ENCODE measurements at places on chromosomes 6 and 20. TPM values are rescaled to one million over a fixed set of nuclear protein-coding genes. Genes with fewer than 3 reads are reported as not detected.

Gene DOK5
- 13.0 TPM for total RNA-seq

Gene POLR1C
- total RNA-seq, result 49.6 TPM

Gene CFB
- total RNA-seq, result not detected

Gene IER3
- 26.5 TPM for total RNA-seq

Gene SLC12A5
- 5.9 TPM for total RNA-seq

GRCh38 chr6:108260126-108260808 is 573 bp downstream of the SNX3 start:
- DNase-seq, result peak; percentile 81
- H3K36me3 ChIP-seq, result no peaks in the 10 kb centered on the region
- peak overlapping the region; percentile 60 for H3K4me3 ChIP-seq
- no peaks in the 10 kb centered on the region for H3K4me1 ChIP-seq
- no peak overlapping the region for H3K27ac ChIP-seq
- no peaks in the 10 kb centered on the region for H3K27me3 ChIP-seq

DNA sequence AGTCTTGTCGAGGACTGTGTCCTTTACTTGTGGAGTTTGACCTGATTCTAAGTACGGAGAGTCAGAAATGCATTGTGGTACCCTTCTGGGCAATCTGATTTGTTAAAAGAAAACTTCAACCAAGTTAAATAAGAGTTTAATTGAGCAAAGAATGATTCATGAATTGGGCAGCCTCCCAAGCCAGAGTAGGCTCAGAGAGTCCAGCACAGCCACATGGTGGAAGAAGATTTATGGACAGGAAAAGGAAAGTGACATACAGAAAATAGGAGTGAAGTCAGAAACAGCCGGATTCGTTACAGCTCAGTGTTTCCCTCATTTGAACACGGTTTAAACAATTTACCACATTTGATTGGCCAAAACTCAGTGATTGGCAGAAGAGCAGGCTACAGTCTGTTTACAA is 329.2 kb downstream of the DHX35 start:
- no peaks in the 10 kb centered on the region for H3K27me3 ChIP-seq
- DNase-seq, result no peak
- H3K4me1 ChIP-seq, result peaks cover 13% of the 10 kb centered on the region
- H3K36me3 ChIP-seq, result no peaks in the 10 kb centered on the region

- H3K36me3 ChIP-seq, result no peaks in the 10 kb centered on the region
- H3K4me1 ChIP-seq, result no peaks in the 10 kb centered on the region
- H3K4me3 ChIP-seq, result no peak overlapping the region
Measured at GRCh38 chr6:110534731-110535492, 58.5 kb upstream of the SLC22A16 start.

GRCh38 chr6:5295623-5296022 is 34.3 kb downstream of the FARS2 start:
- H3K4me3 ChIP-seq, result no peak overlapping the region
- H3K27me3 ChIP-seq, result no peaks in the 10 kb centered on the region
- H3K4me1 ChIP-seq, result 0 out of 2 replicates have a peak, but pooled peaks cover 4% of the 10 kb centered on the region
- no peaks in the 10 kb centered on the region for H3K36me3 ChIP-seq
- DNase-seq, result no peak

DNA sequence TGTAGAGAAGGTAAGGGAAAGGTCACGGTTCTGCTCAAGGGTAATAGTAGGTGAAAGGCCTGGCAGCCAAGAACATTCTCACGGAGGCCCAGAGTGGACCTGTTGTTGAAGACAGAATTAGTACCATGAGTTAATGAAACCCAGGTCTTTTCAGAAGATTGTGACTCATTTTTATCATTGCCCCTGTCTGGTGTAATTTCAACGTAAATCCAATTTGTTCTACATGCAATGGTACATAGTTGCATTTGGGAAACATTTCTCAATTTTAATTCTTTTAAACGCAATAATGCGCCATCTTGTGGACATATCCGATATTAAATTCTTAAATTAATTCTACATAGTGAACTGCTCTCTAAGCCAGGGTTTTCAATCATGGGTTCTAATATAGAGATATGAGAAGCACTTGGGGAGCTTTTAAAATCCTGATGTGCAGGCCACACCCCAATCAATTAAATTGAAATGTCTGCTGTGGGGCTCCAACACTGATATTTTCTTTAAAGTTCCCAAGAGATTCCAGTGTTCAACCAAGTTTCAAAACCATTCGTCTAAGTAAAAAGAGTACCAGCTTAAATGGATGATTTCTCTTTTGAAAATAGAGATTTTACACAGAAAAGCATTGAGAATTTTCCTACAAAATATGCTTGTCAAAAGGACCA is 257.4 kb downstream of the PLCB1 start:
- no peaks in the 10 kb centered on the region for H3K27me3 ChIP-seq
- H3K27ac ChIP-seq, result no peak overlapping the region
- DNase-seq, result no peak
- no peak overlapping the region for H3K4me3 ChIP-seq

GRCh38 chr6:28081486-28081751 is 1.1 kb downstream of the ZNF165 start:
- H3K4me1 ChIP-seq, result no peaks in the 10 kb centered on the region
- H3K4me3 ChIP-seq, result peak overlapping the region; percentile 97
- no peak for DNase-seq
- H3K27me3 ChIP-seq, result no peaks in the 10 kb centered on the region

- H3K36me3 ChIP-seq, result no peaks in the 10 kb centered on the region
- H3K27ac ChIP-seq, result no peak overlapping the region
- no peaks in the 10 kb centered on the region for H3K4me1 ChIP-seq
Measured at GRCh38 chr6:164505425-164505824, 804.0 kb downstream of the C6orf118 start.

DNA sequence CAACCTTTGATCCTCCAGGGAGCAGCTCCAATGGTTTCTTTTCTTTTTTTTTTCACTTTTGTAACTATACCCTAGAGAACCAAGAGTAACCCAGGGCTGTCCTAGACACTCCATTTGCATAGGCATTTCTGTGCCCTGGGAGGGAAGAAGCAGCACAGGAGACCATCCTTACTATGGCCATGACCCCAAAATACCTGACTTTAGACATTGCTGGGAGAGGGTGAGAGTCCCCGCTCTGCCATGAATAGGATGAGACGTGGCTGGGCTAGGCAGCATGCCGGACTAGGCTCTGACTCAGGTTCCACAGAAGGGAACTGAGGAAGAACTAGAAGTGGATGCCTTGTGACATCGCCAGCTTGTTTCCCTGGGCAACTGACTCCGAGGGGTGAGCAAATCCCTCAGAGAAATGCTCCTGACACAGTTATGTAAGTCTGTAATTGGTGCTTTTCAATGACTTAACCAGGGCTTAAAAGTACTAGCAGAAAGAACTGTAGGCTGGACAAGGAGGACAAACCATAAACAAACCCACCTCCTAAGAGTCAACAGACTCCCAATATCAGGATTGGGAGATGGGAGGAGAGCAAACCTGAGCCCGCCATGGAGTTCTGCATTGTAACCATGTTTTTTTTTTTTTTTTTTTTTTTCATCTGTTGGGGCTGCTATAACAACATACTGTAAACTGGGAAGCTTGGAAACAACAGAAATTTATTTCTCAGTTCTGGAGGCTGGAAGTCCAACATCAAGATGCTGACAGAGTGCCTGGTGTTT is 910 bp upstream of the ADTRP start:
- no peaks in the 10 kb centered on the region for H3K4me1 ChIP-seq
- H3K27ac ChIP-seq, result no peak overlapping the region
- H3K4me3 ChIP-seq, result no peak overlapping the region
- H3K27me3 ChIP-seq, result no peaks in the 10 kb centered on the region
- H3K36me3 ChIP-seq, result no peaks in the 10 kb centered on the region

DNA sequence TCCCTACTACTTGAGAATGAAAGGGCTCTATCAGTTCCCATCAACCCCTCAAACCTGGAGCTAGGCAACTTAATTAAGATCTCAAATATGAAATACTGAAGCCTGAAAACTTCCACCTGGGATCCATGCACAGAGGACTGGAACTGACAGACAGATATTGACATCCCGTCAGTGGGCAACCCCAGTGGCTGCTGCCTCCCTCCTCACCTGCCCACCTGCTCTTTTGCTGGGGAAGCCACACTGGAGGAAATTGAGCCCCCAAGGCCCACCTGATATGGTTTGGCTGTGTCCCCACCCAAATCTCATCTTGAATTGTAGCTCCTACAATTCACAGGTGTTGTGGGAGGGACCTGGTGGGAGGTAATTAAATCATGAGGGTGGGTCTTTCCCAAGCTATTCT is 192.8 kb downstream of the LRFN2 start:
- H3K36me3 ChIP-seq, result no peaks in the 10 kb centered on the region
- H3K4me1 ChIP-seq, result no peaks in the 10 kb centered on the region
- no peaks in the 10 kb centered on the region for H3K27me3 ChIP-seq
- H3K27ac ChIP-seq, result no peak overlapping the region

GRCh38 chr6:93749191-93749590 is 329.8 kb upstream of the EPHA7 start:
- H3K27ac ChIP-seq, result no peak overlapping the region
- H3K4me1 ChIP-seq, result no peaks in the 10 kb centered on the region
- no peaks in the 10 kb centered on the region for H3K36me3 ChIP-seq

DNA sequence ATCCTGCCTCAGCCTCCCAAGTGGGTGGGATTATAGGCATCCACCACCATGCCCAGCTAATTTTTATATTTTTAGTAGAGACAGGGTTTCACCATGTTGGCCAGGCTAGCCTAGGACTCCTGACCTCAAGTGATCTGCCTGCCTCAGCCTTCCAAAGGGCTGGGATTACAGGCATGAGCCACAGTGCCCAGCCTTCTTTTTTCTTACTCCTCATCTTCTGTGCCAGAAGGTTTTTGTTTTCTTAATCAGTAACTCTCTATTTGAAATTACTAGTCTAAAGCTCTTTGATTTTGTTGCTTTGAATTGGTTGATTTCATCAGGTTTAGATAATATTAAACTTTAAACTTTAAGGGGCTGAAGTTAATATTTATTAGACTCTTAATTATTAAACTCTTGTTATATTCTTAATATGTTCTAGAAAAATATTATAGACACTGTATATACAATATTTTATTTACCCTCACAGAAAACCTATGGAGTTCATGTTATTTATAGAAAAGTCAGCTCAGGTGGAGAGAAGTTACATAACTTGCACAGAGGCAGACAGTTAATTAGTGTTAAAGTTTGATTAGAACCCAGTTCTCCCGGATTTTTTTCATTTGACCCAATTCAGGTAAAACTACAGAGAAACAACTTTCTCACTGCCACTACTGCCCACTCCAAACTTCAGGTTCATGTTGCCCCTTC is 177.4 kb upstream of the SGK1 start:
- DNase-seq, result no peak
- no peak overlapping the region for H3K27ac ChIP-seq
- H3K36me3 ChIP-seq, result no peaks in the 10 kb centered on the region

GRCh38 chr20:46076806-46077205 is 13.0 kb downstream of the NCOA5 start:
- peaks cover 8% of the 10 kb centered on the region for H3K36me3 ChIP-seq
- H3K4me3 ChIP-seq, result no peak overlapping the region
- H3K27ac ChIP-seq, result no peak overlapping the region
- DNase-seq, result no peak

All from H1 (cell line).